ENCODE measurements at places on chromosomes 12 and 14.

GRCh38 chr14:71549421-71550050 lies 382.7 kb upstream of the RGS6 start:
- no peak for DNase-seq

DNA sequence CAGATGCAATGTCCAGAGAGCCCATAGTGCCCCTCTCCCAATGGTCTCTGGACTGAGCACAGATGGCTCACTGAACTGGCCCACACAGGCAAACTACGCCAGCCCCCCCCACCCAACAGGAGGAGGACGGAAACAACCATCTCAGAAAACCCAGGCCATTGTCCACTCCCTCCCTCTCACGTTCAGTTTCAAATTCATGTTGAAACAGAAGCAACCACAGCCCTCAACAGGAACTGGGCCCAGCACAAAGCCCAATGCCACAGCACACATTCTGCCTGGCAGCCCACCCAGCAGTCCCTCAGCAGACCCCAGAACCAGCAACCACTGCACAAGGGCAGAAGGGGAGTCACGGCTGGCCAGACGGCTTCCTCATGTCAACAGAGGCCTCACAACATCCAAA lies 10.6 kb downstream of the CCDC88C start:
- DNase-seq, result no peak

- no peak for DNase-seq
These were observed 501.2 kb downstream of the GALC start for GRCh38 chr14:87491816-87492215.

DNA sequence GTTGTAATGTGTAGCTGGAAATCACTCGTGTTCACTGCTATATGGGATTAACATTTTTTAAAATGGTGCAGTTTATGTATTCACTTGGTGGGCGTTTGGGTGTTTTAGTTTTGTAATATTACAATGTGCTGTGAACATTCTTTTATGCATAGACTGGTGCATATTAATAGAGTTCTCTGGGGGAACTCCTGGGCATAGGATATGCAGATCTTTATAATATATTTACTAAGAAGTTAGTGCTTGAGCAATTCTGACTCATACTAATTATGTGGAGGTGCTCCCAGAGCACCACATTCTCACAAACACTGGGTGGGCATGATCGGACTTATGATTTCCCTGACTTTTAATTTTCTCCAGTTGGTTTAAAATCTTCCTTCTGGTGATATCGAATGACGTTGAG lies 342.3 kb downstream of the PDZRN4 start:
- DNase-seq, result no peak

DNA sequence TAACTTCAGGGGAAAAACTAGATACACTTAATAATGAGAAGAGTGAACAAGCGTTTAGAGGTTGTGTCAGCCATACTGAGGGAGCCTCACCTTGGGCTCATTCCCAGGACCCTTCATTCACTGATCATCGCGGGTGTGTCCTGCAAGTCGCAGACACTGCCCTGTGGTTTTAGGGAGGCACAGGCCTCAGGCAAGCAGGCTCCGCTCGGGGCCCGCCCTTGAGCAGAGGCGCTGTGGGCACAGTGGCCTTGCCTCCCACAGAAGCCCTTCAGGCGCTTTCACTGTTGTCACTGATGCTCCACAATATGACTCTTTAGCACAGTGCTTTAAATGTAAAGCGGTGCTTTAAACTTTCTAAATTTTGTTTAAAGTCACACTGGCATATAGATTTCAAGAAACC lies 67.4 kb downstream of the DDX51 start:
- no peak for DNase-seq

DNA sequence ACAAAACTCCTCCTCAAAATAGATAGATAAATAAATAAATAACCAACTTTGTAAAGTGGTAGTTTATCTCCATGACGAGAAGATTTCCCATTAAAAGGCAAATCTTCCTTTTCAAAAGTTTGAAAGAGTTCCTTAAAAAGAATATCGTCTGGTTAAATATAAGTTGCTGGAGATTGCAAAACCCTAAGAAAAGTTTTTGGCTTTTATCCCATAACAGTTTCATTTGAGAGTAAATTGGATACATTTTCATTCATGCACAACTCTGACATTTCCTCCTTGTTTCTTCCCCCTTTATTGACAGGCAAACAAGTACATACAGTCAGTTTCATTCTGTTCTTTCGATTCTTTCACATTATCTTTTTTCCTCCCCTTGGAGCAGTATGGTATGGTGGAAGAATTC lies 45.4 kb upstream of the BTG1 start:
- DNase-seq, result no peak

Data from Right ventricle myocardium superior (tissue), 1 donor.